ENCODE measurements at places on chromosomes 13 and 19.

DNA sequence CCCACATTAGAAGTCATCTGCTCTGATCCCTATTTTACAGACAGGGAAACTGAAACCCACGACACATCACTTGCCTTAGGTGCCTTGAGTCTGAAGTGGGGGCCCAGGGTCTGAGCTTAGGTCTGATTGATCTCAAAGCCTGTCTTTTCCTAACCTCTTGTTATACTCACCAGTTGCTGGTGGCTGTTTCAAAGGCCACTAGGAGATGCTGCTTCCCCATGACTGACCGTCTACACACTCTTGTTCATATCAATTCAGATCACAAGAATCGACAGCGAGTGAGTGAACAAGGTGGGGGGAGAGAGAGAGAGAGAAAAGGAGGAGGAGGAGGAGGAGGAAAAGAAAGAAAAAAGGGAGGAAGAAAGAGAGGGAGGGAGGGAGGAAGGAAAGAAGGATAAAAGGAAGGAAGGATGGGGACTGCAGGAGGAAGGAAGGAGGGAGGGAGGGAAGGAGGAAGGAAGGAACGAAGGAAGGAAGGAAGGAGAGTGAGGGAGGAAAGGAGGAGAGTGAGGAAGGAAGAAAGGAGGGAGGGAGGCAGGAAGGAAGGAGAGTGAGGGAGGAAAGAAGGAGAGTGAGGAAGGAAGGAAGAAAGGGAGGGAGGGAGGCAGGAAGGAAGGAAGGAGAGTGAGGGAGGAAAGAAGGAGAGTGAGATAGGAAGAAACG, 3.3 kb downstream of the OR10H1 start:
- no peak for DNase-seq

DNA sequence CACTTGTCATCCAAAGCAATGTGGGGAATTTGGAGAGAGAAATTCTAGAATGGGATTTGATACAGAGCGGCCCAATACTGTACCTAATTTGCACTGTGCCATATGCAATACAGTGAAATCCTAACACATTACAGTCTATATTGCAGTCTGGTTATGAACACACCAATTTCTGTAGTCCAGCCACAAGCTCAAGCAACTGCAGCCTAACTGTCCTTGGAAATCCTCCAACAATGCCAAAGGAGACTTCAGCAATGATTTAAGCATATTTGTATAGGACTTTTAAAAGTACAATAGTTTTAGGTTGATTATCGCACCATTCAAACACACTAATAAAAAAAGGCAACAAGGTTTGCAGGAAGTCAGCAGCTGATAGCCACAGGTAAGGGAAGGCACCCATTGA, 17.3 kb downstream of the DIAPH3 start:
- DNase-seq, result no peak

DNA sequence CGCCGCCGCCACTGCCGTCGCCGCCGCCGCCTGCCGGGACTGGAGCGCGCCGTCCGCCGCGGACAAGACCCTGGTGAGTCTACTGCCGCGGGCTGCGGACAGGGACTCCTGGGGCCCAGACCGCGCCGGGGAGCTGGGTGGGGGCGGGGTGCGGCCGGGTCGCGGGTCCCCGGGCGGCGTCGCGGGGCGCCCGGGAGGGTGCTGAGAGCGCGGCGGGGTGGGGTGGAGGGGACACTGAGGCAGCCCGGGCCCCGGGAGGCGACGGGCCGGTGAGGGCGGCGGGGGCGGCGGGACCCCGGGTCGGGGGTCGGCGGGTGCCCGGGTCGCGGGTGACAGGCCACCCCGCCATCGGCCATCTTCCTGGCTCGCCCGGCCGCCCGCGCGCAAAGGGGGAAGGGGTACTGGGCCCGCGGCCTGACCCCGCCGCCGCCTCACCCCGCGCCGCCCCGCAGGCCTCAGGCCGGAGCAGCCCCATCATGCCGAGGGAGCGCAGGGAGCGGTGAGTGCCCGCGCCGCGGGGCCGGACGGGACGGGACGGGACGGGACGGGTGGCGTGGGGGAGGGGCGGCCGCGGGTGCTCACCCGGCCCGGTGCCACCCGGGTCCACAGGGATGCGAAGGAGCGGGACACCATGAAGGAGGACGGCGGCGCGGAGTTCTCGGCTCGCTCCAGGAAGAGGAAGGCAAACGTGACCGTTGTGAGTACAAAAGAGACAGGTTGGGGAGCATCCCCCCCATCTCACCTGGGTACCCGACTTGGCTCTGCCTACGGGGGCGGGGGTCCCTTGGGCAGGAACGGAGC, 489 bp downstream of the CCNE1 start:
- DNase-seq, result no peak

- DNase-seq, result no peak
Measured at GRCh38 chr13:85093808-85094207, 705.4 kb downstream of the SLITRK6 start.
